Endothelial cell of coronary artery (primary cell): ENCODE measurements at places on chromosomes 16 and 17. TPM values are rescaled to one million over a fixed set of nuclear protein-coding genes. Genes with fewer than 3 reads are reported as not detected.

RASD1 gene
- 6.1 and 14.1 TPM in 2 replicates for total RNA-seq

PDILT gene
- total RNA-seq = not detected in 2 replicates

MYL11 gene
- total RNA-seq = not detected in 2 replicates

KRTAP1-5 gene
- not detected in 2 replicates for total RNA-seq

CES1 gene
- 0.09 TPM in 1 of 2 replicates, not detected in the other for total RNA-seq

GFAP gene
- total RNA-seq = 0.38 and 0.54 TPM in 2 replicates

WWP2 gene
- total RNA-seq = 18.2 and 19.4 TPM in 2 replicates

HES7 gene
- total RNA-seq = 0.09 TPM in 2 replicates

CRYM gene
- total RNA-seq = not detected in 2 replicates

ASPHD1 gene
- total RNA-seq = 1.2 and 2.4 TPM in 2 replicates

OTOP3 gene
- total RNA-seq = not detected in 2 replicates

CRISPLD2 gene
- total RNA-seq = 0.18 and 1.6 TPM in 2 replicates

HLF gene
- 0.18 TPM in 1 of 2 replicates, not detected in the other for total RNA-seq
